Midbrain (tissue), 1 donor: ENCODE measurements at places on chromosomes 5 and 9.

- no peak for DNase-seq
Measured at GRCh38 chr5:39022151-39022550, 52.0 kb downstream of the RICTOR start.

GRCh38 chr9:130847306-130848217 is 12.5 kb downstream of the ABL1 start:
- no peak for DNase-seq

GRCh38 chr5:77086368-77086688 is 757 bp downstream of the ZBED3 start:
- DNase-seq: peak; percentile 79

- DNase-seq: no peak
Measured at GRCh38 chr9:111366978-111367377, 37.0 kb upstream of the OR2K2 start.

GRCh38 chr9:132441404-132441803 is 31.4 kb downstream of the CFAP77 start:
- no peak for DNase-seq

GRCh38 chr5:105688227-105688792 is 1982.4 kb downstream of the EFNA5 start:
- no peak for DNase-seq

DNA sequence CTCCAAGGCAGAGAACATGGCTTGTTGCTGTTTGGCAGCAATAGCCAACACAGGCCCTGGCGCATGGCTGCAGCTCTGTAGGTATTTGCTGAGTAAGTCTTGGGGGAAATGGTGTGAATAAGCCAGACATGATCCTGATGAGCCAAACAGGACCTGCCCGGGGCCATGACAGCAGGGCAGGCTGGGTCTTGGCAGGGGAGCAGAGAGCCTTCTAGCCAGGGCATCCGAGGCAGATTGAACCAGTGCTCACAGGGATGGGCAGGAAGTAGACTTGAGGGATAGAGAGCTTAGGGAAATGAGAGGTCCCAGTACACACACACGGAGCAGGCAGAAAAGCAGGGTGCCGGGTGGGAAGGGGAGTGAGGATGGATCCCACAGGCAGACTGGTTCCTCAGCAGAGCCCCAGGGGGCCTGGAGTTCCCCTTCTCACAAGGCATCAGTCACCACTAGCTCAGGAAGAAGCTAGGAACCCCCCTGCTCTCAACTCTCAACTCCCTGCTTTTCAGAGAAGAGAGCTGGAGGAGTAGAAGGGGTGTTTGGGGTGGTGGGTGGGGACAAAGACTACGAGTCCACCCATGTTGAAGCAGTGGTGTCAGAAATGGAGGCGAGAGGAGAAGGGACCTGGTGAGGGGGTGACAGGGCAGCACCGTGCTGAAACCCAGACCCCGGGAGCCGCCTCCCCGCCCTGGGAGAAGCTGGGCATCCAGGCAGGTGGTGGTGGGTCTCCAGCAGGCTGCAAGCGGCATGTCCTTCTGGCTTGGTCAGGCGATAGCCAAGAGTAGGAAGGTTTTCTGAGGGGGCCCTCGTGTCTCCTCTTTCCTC is 111.1 kb downstream of the RGS3 start:
- no peak for DNase-seq

DNA sequence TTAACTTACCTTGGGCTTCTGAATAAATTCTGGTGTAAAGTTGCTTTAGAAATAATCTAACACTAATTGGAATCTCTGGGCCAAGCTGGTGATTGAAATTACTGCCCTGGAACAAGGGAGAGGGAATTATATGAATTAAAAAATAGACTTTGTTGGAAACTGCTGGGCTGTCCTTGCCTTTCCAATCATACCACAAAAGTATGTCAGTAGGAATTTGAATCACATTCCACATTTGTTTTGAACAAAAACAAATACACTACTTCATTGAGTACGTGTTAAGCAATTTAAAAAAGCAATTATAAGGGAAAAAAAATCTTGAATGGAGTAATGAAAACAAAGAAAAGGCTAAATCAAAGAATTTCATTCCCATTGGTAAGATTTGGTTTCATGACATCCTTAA is 102.5 kb upstream of the SREK1 start:
- no peak for DNase-seq

DNA sequence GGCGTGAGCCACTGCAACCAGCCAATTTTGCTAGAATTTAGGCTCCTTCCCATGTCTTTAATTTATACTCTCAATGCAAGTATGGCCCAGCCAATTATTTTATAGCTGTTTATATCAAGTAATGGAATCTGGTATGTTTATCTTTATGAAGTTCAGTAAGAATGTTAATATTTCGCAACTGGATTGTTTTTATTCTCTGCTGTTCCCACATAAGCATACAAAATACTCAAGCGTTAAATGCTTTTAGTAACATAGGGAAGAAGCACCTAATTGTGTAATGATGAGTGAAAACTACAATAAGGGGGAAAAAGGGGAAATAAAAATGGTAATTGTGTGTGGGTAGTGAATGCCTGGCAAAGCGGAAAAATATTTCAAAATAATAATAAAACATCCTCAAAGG is 21.3 kb downstream of the PWWP2A start:
- DNase-seq: no peak

GRCh38 chr5:6632324-6632887 is 438 bp downstream of the NSUN2 start:
- DNase-seq: no peak

- peak; percentile 81 for DNase-seq
Measured at GRCh38 chr5:34656001-34656699, at the start of gene RAI14. RAI14 (plus strand) TSS chr5:34656328; CDS start chr5:34686920, 30,592 bp downstream.

DNA sequence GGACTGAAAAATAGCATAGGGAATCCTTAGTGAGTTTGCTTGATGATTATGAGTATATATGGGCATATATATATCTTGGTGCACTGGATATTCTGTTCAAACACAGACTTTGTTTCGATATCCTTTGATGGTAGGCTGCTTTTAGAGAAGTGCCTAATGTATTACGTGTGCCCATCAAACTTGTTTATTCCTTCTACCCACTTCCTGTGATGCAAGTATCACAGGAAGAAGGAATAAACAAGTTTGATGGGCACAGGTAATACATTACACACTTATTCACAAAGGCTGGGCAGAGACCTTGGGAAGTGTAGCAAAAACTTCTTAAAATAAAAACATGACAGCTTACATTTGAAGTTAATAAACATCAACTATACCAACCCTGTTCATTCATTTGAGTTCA is 364.2 kb downstream of the CHSY3 start:
- no peak for DNase-seq

- peak; percentile 6 for DNase-seq
Measured at GRCh38 chr5:54651482-54652076, 134.0 kb downstream of the SNX18 start.

- no peak for DNase-seq
Measured at GRCh38 chr5:5481633-5482032, 59.2 kb downstream of the ICE1 start.

DNA sequence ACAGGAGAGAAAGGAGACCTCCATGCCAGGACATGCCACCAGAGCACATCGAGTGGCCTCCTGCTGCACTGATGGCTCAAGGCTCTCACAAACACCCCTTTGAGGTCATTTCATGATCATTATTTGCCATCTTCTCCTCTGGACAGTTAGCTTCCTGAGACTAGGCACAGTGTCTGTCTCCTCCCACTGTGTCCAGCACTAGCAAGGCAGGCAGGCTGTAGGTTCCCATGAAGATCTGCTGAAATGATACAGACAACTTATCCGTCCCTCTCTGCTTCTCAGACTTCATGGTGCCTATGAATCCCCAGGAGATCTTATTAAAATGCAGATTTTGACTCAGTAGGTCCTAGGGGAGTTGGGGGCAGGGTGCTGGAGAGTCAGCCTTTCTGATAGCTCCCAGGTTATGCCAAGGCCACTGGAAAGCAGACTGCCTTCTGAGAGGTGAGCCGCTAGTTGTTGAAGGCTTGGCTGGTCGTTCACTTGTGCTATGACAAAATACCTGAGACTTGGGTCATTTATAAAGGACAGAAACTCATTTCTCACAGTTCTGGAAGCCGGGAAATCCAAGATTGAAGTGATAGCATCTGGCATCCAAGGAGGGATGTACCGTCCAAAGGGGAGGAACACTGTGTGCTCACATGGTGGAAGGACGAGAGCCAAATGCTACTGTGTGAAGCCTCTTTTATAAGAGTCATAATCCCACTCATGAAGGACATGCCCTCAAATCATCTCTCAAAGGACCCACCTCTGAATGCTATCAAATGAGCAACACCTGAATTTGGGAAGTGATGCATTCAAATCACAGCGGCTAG is 183.4 kb downstream of the SPOCK1 start:
- no peak for DNase-seq

GRCh38 chr9:92820964-92821363 is 56.3 kb upstream of the BICD2 start:
- DNase-seq: no peak

GRCh38 chr9:127153501-127153900 is 31.1 kb upstream of the ANGPTL2 start:
- DNase-seq: no peak

- no peak for DNase-seq
Measured at GRCh38 chr9:127368852-127369402, 28.0 kb upstream of the SLC2A8 start.

DNA sequence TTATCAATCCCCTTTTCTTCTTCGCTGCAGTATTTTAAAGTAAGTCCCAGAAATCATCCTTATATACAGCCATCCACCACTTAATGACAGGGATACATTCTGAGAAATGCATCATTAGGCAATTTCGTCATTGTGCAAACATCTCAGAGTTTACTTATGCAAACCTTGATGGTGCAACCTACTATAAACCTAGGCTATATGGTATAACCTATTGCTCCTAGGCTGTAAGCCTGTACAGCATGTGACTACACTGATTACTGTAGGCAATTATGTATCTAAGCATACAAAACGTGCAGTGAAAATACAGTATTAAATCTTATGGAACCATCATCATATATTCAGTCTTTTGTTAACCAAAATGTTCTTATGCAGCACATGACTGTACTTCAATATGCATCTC is 36.8 kb downstream of the SAXO1 start:
- no peak for DNase-seq

DNA sequence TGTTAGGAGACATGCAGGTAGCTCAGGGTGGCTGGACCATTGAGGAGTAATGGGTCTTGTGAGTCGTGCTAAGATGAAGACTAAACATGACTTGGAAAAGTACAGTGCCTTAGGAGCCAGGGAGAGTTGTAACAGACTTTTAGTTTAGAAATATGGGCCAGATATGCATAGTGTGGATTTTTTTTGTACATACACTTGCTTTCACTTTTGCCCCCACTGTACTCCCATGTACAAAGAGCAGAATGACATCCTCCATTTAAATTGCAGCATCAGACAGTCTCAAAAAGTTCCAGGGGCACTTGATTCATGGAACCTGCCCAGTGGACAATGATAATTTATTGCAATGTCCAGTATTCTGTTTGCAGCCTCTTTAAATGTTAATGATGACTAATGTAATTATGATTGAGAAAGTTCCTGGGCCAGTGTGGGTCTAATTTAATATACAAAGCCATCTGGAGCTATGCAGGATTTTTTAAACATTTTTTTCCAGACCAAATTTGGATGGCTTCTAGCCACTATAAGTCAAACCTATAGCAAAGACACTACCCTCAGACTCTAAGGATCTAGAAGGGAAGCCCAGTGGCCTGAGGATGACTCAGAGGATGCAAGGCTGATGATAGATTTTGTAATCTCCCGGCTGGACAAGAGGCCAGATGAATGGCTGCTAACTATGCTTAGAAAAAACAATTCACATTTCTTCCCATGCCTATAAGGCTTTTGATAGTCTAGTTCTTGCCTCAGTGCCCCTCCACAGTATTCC is 80.1 kb downstream of the TRPC7 start:
- DNase-seq: no peak

GRCh38 chr5:146079695-146080373 is 25.5 kb downstream of the PLAC8L1 start:
- no peak for DNase-seq

DNA sequence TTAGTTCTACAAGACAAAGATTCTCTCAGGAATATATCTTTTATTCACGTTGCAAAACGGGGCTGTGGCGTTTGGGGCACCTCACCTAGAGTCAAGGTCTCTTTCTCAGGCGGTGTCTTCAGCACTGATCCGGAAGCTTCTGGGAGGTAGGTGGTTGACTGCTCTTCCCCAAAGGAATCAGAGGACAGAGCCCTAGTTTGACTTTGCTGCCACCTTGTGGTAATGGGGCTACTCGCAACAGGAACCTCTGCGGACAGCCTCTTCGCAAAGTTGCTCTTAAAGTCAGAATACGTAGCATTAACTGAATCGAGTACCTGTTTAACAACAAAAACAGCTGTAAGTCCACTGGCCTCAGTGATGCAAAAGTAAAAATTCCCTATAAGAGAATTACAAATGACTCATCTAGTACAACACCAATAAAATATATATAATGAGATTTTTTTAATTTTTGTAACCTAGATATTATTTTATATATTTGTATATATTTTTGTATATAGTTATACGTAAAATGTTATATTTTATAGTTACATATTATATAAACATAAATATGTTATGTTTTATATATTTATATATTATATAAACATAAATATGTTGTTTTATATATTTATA is 13.3 kb upstream of the GPX8 start:
- DNase-seq: peak; percentile 83

DNA sequence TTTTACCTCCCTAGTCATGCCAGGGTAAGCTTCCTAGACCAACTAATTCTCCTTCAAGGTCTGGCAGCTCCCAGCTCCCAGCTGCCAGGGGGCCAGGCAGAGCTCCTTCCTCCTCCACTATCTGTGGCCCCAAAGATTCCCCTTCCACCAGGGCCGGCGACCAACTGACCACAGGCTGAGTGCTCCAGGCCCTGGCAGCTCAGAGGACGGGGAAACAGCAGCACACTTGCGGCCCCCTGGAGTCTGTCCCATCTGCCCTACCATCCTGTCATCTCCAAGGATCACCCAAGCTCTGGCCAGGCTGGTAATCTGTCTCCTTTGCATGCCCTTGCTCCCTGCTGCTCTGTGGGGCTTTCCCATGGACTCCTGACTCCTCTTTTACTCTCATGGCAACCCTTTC is 31.2 kb upstream of the BASP1 start:
- DNase-seq: no peak

DNA sequence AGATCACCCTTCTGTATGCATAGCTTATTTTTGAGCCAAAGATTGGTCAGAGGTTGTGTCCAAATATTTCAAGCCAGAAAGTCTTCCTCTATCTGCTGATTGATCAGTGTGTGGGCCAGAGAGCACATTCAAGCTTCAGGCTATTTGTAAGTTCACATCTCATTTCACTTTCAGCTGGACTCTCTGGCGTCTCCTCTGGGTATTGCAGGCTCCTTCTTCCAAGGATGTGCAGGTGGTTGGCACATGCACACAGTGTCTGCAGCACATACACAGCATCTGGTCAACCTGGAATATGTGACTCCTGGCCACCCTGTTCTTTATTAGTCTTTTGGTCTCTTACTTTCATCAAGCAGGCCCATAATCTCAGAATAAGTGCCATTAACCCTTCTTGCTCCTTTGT is 516.1 kb downstream of the ANXA1 start:
- DNase-seq: no peak

DNA sequence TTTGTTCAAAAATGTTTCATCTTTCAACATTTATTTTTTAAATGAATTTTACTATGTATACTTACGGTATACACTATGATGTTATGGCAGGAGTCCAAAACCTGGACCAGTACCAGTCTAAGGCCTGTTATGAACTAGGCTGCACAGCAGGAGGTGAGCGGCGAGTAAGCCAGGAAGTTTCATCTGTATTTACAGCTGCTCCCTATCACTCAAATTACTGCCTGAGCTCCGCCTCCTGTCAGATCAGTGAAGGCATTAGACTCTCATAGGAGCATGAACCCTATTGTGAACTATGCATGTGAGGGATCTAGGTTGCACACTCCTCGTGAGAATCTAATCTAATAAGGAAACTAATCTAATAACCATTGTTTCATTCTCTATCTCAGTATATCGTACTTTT is 715.5 kb upstream of the PTPRD start:
- DNase-seq: no peak
